ENCODE measurements at places on chromosomes 7 and 10.

DNA sequence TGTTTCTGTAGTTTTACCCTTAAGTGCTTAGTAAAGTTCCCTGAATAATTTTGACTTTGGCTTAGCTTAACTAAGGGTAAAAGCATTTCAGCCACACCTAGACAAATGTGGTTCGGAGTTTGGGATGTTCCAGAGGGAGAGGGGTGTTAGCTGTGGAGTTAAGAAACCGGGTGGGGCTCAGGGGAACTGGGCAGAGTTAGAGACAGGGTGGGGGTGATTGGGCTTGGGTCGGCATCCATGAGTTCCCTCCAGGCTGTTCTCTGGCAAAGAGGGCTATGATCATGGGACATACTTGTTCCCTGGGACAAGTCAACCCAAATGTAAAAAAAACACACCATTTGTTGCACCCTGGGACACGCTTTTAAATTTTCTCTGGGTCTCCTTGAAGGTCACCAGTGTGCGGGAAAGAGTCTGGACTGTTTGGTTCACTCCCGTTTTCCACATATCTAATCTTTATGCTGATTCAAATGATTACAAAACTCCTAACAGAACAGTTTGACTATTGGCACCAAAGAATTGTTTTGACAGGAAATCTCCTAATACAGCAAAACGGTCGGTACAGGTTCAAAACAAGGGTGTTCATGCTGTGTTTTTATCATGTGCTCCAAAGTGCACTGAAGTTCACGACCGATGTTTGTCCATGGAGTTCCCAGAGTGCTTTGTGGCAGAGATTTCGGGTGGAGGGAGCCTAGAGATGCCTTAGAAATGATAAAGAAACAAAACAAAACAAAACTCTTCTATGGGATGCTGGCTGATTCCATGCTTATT lies 56.5 kb downstream of the PLXDC2 start:
- no peak for DNase-seq

DNA sequence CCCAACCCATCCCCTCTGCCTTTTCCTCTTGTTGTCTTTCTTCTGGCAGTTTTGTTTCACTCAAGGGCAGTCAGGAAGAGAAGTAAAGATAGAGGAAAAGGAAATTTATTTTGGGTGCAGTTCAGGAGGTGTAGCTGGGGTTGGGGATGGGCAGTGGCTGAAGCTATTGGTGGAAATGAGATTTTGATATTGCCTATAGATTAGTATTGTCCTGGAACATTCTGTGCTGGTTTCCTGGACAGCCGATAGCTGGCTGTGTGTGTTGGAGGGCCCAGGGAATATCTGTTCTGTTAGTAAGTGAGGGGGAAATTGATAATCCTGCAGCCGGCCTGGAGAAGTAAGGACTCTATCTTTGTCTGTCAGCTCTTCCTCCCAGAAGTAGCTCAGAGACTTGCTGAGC lies 107.8 kb downstream of the AUTS2 start:
- no peak for DNase-seq

DNA sequence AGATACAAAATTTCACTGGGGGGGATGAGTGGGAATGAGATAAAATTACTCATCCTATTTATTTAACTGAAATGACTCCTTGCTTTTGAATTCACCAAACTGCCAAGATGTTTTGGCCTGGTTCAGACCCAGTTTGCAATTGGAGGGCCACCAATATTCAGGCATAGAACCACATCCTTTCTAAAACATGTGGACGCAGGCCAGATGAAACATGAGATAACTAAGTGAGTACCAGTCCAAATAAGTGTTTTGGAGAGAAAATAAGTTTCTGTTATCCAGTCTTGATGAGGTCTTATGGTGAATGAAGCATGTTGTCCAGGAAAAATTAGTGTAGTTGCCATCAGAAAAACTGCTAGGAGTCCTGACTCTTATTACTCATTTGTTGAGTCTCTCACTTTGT lies 36.3 kb upstream of the PDK4 start:
- DNase-seq: no peak

DNA sequence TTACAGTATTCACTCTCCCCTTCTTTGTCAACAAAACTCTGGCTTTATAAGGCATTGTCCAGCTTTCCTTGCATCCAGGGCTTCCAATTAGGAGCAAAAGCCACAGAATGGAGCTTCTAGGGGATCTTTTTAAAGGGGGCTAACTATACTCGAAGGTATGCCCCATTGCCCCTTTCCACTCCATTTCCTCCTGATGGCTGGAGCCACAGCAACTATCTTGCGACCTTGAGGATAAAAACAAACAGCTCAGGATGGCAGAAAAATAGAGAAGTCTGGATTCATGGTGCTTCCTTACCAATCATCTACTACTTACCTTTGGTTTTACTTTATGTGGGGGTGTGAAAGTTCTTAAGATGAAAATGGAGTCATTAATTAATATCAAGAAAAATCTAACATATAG lies 206.3 kb upstream of the PODXL start:
- no peak for DNase-seq

- no peak for DNase-seq
Observed at GRCh38 chr7:157373493-157373892, 36.7 kb downstream of the DNAJB6 start.

- no peak for DNase-seq
Observed at GRCh38 chr10:20644421-20644820, 252.7 kb downstream of the NEBL start.

- no peak for DNase-seq
Observed at GRCh38 chr10:16182144-16182543, 254.7 kb upstream of the PTER start.

- no peak for DNase-seq
Observed at GRCh38 chr7:24786941-24787340, 29.7 kb upstream of the GSDME start.

DNA sequence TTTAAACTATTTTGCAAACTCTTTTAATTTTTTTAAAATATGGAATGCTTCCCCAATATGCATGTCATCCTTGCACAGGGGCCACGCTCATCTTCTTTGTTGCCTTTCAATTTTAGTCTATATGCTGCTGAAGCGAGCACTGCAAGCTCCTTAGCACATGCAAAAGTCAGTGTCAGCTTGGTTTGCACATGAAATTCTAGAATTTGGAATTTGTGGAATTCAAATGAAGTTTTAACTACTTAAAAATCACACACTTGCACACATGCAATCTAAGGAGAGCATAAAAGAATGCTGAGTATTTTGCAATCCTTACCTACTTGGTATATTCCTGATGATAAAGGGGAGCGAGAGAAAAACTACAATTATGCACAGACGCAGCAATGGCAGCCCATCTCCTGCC lies 78.3 kb upstream of the ATP6V0A4 start:
- DNase-seq: no peak

- no peak for DNase-seq
Observed at GRCh38 chr7:133135451-133135850, 53.6 kb upstream of the CHCHD3 start.

- no peak for DNase-seq
Observed at GRCh38 chr10:25934621-25935139, 651 bp downstream of the MYO3A start.

- no peak for DNase-seq
Observed at GRCh38 chr10:15015451-15015850, 28.3 kb upstream of the OLAH start.

- DNase-seq: no peak
Observed at GRCh38 chr10:98340261-98340939, 72.4 kb upstream of the LOXL4 start.

GRCh38 chr10:31062856-31063255 lies 31.2 kb upstream of the ZNF438 start:
- DNase-seq: no peak

DNA sequence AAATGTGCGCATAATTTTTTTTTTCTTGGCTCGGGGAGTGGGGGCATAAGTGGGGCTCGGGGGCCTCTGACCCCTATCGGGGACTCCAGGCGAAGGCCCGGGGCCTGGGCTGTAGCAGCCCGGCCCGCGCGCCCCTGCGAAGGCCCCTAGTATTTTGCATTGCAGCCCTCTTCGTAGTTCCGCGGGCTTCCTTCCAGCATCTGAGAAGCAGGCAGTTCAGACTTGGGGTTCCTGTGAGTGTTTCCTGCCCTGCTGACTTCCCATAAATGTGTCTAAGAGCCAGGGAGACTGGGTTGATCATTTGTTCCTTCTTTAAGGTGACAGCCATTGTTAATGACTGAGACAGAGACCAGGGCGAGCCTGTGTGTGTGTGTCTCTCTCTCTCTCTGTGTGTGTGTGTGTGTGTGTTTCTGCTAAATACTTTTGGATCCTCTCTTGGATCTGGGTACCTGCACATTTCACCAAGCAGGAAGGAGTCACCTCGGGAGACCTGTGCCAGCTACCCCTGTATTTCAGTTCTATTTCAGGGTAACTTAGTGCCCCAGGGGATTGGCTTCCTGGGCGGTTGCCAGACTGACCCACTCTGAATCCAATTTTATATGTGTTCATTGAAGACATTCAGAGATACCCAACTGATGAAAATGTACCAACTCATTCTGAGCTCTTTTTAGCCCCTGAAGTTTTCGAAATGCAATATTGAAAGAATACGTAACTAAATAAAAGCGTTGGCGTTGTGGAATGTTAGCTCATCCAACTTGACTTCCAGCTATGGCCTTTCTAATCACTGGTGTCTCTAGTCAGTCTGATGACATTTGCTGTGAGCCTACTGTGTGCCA lies 805 bp downstream of the MSRB2 start:
- peak; percentile 17 for DNase-seq

DNA sequence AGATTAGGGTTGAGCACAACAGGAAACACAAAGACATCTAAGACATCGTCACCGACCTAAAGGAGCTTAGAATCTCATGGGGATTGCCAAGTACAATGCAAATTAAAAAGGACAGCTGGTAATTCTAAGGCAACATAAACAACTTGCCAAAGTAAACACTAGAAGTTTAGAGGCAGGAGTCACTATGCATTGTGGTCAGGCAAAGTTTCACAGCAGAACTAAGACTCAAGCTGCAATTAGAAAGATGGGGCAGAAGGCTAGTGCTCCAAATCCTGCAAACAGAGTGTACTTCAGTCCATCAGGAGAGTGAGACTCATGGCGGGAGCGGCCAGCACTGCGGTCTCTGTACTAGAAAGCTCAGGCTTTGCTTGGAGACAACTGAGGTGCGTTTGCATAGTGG lies 52.7 kb downstream of the HIPK2 start:
- DNase-seq: no peak

DNA sequence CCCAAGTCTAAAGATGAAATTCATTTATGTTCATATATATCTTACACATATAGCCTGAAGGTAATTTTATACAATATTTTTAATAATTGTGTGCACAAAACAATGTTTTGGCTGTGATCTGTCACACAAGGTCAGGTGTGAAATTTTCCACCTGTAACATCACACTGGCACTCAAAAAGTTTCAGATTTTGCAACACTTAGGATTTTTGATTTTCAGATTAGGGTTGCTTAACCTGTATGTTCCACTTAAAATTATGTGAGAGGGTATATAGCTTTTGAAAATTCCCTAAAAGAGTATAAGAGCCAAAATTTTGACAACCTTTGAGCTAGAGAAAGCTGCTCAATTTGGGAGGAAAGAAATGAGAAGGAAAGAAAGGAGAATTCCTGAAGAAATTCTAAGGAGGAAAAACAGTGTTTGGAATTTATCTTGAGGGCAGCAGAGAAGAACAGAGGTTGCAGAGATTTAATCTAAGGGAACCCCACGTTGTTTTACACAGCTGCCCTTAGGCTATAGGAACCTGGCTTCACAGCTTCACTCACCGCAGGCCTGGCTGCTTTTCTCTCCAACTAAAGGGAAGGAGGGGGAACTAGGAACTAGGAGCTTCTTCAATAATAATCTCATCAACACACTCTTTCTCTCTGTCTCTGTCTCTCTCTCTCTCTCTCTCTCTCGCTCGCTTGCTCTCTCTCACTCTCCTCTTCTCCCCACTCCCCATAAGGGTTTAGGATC lies 8.5 kb downstream of the VOPP1 start:
- DNase-seq: no peak

- no peak for DNase-seq
Observed at GRCh38 chr10:91105269-91105668, 115.2 kb upstream of the PCGF5 start.

- no peak for DNase-seq
Observed at GRCh38 chr7:30894866-30895605, 16.6 kb upstream of the AQP1 start.

GRCh38 chr7:968205-969105 lies 6.9 kb downstream of the COX19 start:
- no peak for DNase-seq

DNA sequence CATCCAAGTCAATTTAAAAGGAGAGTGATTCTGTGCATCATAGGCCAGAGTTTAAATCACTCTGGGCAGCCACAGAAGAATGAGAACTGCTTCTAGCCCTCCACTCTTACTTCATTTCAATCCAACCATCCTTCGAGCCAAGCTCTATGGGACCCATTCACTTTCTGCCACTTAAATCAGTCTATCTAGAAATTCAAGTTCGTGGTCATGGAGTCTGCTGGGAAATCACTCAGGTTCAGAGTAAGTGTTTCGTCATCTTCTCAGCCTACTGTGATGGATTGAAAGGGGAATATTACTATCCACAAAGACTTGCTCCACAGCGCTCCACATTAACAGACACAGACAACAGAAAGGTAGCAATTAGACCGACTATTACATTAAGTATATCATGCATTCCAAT lies 4.6 kb downstream of the DCLRE1C start:
- no peak for DNase-seq

DNA sequence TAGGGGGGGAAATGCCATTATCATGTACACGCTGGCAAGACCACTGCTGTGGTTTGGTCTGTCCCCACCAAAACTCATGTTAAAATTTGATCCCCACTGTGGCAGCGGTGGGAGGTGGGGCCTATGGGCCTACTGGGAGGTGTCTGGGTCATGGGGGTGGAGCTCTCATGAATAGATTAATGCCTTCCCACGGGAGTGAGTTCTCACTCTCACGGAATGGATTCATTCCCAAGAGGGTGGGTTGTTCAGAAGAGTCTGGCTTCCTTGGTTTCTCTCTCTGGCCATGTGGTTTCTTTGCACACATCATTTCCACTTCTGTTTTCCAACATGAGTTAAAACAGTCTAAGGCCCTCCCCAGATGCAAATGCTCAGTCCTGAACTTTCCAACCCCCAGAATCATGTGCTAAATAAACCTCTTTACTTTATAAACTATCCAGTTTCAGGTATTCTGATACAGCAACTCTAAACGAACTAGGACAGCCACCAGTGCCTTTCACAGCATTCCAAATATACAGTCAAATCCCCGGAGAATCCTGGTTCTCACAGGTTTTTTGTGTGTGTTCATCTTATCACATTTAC lies 44.3 kb downstream of the SMURF1 start:
- no peak for DNase-seq
